ENCODE measurements at places on chromosomes 7 and 10. TPM values are rescaled to one million over a fixed set of nuclear protein-coding genes. Genes with fewer than 3 reads are reported as not detected.

Gene ANKRD26
- 7.2 TPM for total RNA-seq

Gene PLXDC2
- 2.4 TPM for total RNA-seq

Gene OPN4
- not detected for total RNA-seq

Gene SLC29A3
- total RNA-seq = 1.4 TPM

Gene LEP
- total RNA-seq = under 0.01 TPM

Gene SORCS1
- total RNA-seq = not detected

Gene CCDC3
- 2.2 TPM for total RNA-seq

Gene LLCFC1
- not detected for total RNA-seq

Gene CYP3A7
- not detected for total RNA-seq

Gene PRSS37
- not detected for total RNA-seq

Gene ACSL5
- total RNA-seq = 12.6 TPM

Gene LOXL4
- total RNA-seq = 2.4 TPM

Gene ELOVL3
- not detected for total RNA-seq

Gene SMARCD3
- 4.1 TPM for total RNA-seq

Gene ACTL6B
- total RNA-seq = not detected
